NCI-H526 (cell line): ENCODE measurements at places on chromosomes 13 and 19.

DNA sequence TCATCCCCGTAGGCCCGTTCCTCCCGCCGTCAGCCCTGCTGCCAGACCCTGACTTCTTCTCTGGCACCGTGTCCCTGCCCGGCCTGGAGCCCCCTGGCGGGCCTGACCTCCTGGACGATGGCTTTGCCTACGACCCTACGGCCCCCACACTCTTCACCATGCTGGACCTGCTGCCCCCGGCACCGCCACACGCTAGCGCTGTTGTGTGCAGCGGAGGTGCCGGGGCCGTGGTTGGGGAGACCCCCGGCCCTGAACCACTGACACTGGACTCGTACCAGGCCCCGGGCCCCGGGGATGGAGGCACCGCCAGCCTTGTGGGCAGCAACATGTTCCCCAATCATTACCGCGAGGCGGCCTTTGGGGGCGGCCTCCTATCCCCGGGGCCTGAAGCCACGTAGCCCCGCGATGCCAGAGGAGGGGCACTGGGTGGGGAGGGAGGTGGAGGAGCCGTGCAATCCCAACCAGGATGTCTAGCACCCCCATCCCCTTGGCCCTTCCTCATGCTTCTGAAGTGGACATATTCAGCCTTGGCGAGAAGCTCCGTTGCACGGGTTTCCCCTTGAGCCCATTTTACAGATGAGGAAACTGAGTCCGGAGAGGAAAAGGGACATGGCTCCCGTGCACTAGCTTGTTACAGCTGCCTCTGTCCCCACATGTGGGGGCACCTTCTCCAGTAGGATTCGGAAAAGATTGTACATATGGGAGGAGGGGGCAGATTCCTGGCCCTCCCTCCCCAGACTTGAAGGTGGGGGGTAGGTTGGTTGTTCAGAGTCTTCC is 1.3 kb upstream of the CLASRP start:
- DNase-seq = no peak

DNA sequence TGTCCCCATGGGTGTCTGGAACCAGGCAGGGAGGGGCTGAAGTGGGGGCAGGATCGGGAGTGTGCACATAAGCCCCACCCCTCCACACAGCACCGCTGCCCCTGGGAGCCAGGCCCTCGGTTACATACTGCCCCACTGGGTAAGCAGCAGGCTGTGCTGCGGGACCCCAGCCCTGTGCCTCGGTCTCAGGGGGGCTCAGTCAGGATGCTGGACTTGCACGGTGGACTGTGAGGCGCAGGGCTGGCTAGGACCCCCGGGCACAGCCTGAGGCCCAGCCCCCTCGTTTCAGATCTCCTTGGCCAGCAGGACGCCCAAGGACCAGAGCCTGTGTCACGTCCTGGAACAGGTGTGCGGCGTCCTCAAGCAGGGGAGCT is 16.3 kb downstream of the MPND start:
- DNase-seq = no peak

DNA sequence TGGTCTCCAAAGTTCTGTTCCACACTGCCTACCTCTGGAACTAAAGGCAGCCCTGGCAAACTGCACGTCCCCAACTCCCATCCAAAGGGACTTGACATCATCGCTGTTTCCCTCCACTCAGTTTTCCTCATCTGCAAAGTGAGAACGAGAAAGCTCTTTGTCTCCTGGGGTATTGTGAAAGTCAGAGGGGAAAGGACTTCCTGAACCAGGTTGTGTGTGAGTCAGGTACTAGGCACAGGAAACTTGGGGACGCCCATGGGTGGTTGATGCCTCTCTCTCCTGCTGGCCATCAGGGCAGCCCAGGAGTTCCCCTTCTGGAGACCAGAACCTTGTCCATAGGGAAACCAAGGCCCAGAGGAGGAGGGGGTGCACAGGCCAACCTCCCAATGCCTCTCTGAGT is 4.7 kb downstream of the CRLF1 start:
- no peak for DNase-seq

DNA sequence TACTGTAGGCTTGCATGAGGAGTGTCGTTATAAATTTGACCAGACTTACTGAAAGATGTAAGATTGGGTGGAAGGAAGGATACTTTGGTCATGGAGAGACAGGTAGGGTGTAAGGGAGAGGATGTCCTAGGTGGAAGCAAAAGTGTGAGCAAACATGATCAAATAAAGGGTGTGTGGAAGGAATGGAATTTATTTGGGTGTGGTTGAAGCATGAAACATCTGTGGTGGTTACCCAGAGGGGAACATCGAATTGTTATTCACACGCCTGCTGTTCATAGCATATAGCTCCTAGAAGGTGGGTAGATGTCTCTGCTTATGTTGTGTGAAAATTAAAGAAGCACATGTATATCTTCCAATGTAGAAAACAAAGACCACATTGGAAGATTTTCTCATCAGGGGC is 157.7 kb downstream of the ATP8A2 start:
- no peak for DNase-seq

DNA sequence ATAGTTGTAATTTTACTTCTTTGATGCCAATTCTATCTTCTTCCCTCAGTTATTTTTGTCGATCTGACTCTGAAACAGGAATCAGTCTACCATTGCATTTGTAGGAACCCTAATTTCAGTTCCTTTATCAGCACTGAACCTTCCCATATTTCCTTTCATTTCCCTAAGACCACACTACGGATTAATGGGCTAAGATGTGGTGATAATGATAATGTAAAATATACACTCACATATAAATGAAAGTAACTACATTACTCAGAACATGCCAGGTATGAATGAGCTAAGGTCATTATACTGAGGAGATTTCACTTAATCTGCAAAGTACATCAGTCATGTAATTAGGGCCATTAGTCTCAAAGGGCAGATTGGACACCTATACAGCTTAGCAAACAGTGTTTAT is 60.2 kb upstream of the RFC3 start:
- no peak for DNase-seq

- DNase-seq = no peak
Measured at GRCh38 chr13:55361141-55361540, 1779.6 kb upstream of the PRR20A start.

- DNase-seq = no peak
Measured at GRCh38 chr13:91319996-91320395, 27.5 kb upstream of the MIR17HG start.

- no peak for DNase-seq
Measured at GRCh38 chr19:35029737-35030256, 473 bp upstream of the SCN1B start.

- DNase-seq = no peak
Measured at GRCh38 chr13:73058064-73058313, 816 bp upstream of the KLF5 start.
